Stimulated activated CD8-positive, alpha-beta memory T cell treated with anti-CD3 and anti-CD28 coated beads, Interleukin-7, amount 100 ng/mL, for 1 hour (primary cell): ENCODE measurements at places on chromosomes 3 and 15.

- DNase-seq = no peak
Measured at GRCh38 chr15:78265752-78266224, 1.4 kb downstream of the DNAJA4 start.

GRCh38 chr15:85986741-85987140 is 92.9 kb upstream of the AGBL1 start:
- DNase-seq = no peak

- no peak for DNase-seq
Measured at GRCh38 chr3:138188013-138188730, 1.1 kb downstream of the ARMC8 start.

DNA sequence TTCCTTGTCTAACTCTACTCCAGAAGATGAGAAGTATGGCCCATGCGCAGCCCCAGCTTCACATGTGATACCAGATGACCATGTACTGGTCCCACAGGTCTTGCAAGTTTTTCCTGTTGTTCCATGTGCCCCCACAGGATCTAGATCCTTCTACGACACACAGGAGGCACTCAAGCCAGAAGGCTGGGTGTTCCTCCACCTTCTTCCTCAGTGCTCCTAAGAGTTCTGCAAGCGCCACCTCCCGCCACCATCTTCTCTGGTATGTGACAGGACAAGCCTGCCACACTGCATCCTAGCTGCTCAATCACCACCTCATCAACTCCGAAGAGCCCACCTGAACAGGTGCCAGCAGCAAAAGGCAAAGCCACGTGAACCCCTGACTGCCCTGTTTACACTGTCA is 43.1 kb downstream of the XXYLT1 start:
- no peak for DNase-seq

DNA sequence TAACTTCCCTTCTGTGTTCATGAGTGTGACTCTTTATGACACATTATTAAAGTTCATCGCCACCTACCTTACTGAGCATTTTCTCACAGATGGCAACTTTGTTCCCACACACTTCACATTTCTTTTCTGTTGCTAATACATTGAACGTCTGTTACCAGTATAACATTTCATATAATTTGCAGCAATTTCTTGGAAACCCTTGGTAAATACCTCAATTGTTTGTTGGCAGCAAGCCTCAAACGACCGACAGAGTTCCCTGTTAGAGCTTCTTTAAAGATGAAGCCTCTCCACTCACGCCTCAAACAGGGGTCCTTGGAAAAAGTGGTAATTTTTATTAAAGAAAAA is 3.2 kb upstream of the CHSY1 start:
- no peak for DNase-seq

DNA sequence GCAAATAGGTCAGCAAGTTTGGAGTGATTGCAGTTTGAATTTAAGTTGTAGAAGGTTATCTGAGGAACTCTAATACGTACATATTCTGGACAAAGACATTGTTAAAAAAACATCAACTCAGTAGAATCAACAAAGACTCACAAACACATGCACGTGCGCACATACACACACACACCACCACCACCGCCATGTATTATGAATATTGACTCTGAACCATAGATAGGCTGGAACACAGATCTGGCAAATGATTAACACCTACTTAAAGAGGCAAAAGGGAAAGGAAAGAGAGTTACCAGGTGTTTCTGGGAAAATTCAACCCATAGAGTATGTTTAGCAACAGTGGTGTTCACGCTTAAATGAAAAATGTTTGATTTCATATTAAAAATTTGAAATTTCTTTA is 334.2 kb upstream of the ALCAM start:
- no peak for DNase-seq

- no peak for DNase-seq
Measured at GRCh38 chr3:177641206-177641605, 443.9 kb upstream of the TBL1XR1 start.

DNA sequence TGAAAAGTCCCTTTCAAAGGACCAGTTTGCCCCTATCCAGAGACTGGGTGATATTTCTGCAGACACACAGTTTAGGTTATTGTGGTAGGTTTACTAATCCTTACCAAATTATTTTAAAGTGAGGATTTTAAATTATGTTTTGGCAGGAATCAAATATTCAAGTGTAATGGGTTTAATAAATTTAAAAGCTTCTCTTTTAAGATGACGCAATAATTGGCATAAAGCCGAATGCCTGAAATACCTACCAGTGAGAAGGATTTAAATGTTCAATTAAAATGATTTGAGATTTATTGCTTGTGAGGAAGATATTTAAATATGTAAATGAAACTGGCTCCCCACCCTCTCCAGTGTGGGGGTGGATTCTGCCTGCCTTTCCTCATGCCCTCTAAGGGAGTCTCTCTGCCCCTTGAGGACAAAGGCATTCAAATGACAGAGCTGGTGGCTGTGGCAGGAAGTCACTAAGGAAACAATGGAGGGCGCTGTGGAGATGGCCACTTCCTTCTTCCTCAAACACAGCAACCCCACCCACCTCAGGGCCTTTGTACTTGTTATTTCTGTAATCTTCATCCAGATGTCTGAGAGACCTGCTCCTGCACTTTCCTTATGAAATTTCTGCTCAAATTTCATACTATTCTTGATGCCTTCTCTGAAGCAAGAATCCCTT is 131.7 kb downstream of the TNIK start:
- no peak for DNase-seq

DNA sequence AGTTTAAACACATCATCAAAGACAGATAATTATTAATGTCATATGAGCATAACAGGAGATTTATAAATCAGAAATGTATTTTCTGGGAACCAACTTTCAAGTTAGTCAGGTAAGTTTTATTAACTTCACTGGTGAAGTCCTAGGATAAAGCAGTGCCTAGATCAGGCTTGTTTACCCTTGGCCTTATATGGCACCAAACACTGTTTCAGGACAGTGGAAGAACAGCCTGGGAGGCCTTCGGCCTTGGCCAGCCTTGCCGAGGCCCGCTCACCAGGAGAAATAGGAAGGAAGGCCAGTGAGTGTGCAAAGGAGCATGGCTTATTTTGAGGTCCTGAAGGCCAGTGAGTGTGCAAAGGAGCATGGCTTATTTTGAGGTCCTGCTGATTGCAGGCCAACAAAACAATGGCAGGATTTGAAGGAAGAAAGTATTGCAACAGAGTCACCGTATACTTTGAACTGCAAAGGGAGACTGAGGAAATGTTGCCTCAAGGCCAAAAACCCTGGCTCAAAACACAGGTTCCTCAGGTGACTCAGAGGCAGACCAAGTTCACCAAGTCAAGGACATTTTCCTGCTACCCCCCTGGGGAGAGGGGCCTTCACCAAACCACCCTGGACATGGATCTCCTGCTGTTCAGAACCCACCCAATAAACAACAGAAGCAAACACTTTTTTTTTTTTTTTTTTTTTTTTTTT is 174.3 kb downstream of the TP63 start:
- DNase-seq = no peak

GRCh38 chr15:58504674-58505234 is 73.0 kb downstream of the LIPC start:
- no peak for DNase-seq

GRCh38 chr3:84224262-84224661 is 734.5 kb upstream of the CADM2 start:
- no peak for DNase-seq

DNA sequence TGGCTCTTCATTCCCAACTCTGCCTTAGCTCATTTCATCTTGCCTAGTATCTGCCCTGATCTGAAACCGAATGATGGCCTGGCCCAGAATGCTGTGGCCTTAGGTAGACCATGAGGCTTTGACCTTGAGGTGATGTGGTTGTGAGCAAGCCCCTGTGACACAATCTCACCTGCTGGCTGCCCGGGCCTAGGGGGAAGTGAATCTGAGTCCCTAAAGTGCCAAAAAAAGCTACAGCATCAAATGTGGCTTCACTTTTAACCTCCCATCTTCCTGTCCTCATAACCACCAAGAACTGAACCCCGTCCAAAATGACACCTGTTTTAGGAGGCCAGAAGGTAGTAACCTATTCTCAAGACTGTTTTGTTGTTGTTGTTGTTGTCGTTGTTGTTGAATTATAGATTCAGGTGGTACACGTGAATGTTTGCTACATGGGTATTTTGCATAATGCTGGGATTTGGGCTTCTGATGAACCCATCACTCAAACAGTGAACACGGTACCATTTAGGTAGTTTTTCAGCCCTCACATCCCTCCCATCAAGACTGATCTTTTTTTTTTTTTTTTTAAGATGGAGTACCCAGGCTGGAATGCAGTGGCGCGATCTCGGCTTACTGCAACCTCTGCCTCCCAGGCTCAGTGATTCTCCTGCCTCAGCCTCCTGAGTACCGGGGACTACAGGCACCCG is 54.6 kb downstream of the MCCC1 start:
- no peak for DNase-seq

DNA sequence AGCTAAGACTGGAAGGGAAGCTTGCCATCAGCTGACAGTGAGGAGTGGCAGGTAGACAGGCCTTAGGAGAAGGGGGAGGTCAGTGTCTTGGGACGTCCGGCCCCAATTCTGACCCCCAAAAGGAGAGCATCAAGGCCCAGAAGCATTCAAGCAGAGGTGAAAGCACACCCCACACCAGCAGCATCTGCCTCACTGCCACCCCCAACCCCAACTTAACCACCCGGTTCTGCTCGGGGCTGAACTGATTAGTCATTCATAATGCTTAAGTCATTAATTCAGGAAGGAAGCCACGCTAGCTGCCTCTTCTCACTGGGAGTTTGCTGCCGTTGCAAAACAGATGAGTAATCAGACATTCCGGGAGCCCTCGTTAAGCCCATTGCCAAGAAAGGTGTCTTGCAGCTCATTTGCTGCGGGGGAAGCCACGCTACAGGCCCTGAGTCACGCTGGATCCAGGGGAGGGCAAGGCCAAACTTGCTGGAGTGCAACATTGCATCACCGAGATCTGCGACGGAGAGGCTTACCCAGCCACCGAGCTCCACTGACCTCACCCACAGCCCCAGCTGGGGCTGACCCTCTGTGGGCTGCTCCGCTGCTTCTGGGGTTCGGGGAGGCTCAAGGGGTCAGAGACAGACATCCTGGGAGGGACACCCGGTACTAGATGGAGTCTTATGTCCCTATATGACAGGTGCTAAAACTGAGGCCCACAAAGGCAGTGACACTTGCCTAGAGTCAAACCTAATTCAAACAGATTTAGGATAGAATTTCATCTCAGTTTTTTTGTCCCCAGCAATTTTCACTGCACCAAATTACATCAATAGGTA is 46.4 kb upstream of the HES1 start:
- no peak for DNase-seq

DNA sequence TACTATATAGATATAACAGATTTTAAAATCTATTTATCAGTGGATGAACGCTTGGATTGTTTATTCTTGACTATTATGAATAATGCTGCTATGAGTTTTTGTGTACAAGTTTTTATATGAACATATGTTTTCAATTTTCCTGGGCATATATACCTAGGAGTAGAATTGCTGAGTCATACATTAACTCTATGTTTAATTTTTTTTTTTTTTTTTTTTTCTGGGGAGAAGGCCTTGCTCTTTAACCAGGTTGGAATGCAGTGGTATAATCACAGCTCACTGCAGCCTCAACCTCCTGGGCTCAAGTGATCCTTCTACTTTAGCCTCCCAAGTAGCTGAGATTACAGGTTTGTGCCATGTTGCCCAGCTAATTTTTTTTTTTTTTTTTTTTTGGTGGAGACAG is 9.1 kb downstream of the CIDEC start:
- no peak for DNase-seq

GRCh38 chr3:43019006-43019809 is 40.1 kb downstream of the GASK1A start:
- no peak for DNase-seq

- no peak for DNase-seq
Measured at GRCh38 chr3:18529631-18530030, 104.5 kb upstream of the SATB1 start.

DNA sequence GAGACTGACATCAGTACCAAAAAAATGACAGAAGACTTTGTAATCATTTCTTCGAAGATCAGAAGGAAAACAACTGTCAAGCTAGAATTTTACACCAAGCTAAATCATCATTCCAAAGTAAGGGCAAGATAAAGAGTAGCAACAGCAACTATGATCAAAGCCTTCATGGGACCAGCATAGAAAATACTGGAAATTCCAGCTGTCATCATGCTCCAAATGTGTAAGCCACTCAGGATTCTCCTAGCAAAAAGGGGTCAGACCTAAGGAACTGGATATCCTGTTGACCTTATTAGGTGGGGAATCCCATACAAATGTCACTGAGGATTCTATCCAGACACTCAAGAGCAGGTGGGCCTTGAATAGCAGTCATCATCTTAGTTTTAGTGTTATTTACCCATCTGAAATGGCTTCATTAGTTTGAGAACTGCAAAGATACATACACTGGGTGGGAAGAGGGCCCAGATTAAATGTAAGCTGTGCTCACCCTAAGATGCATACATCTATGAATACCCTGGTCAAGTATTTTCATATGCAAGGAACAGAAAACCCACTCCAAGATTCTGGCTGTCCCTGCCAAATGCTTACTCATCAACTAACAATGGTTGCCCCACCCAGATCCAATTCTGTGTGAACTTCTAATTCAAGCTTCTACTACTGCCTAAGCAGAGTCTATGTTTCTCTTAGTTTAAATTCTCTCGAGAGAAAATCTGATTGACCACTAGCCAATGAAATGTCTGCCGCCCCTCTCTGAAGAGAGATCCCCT is 33.5 kb downstream of the CLDN18 start:
- DNase-seq = no peak
